Fibroblast of skin of back (primary cell): ENCODE measurements at places on chromosomes 7 and 10.
A peak's percentile ranks its signal among the peaks of the same experiment; 100 is the strongest.

- DNase-seq = no peak
These were observed 54.9 kb downstream of the AKAP9 start for GRCh38 chr7:91995391-91996105.

- DNase-seq = no peak
These were observed 36.2 kb downstream of the PITRM1 start for GRCh38 chr10:3136336-3136735.

DNA sequence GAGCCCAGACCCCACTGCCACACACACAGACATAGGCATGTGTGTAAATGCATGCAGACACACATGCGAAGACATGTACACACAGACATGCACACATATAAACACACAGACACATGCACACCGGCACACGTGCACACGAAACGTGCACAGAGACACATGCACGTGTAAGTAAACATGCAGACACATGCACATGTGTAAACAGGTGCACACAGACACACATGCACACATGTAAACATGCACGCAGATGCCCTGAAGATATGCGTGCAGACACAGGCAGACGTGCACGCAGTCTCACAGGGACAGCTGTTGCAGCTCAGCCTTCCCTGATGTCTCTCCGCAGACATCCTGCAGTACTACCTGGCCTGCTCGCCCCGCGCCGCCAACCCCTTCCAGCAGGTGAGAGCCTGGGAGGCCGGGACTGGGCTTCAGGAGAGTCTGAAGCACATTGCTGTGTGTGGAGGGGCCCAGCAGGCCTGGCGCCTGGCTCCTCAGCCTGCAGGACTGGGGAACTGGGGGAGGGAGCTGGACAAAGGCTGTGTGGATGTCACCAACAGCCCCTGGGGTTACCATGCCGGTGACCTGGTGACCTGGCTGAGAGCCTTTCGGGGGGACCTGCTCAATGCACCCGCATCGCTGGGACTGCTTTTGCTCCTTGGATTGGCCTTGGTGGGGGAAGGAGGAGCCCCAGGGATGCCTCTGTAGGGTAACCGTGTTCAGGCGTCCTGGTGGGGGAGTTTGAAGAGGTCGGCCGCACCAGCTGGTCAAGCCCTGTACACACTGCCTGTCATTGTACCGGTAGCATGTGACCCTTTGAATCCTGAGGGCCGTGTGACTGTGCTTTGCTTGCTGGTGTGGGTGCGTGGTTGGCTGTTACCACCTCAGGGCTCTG is 20.3 kb downstream of the TTYH3 start:
- DNase-seq = no peak

DNA sequence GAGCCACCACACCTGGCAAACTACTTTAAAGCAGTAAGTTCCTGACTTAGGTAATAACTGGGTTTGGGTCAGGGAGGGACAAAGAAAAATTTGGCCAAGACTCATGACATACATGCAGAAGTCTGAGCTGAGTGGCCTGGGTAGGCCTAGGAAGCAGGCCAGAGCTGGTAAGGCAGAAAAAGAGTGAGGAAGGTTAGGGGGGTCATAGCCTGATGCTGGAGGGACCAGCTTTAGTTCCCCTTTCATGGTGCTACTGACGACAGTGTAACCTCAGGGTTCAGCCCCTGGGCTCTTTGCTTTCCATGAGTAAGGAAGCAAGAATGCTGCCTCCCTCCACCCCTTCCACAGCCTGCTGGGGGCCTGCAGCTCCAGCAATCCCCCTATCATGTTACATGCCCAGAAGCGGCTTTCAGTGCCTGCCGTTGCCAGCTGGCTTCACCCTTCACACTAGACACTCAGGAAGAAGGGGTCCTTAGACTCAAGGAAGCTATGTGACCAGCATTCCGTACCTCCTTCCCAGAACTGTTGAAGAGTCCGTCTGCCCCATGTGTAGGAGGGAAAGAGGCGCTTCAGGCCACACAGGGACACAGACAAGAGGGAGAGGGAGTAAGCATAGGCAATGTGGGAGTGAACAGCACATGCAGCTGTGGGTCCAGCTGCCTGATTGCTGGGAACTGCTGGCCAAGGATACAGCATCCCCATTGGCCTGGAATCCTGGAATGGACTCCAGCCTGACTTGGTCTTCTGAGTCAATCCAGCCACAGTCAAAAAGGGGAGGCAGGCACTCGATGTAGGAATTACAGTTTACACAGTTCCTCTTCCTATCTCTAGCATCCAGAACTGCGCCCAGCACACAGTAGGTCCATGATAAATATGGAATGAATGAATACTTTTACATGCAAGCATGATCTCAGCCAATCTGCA is 4.1 kb upstream of the PLAU start:
- peak; percentile 98 for DNase-seq

GRCh38 chr7:36633377-36633776 is 90.9 kb downstream of the AOAH start:
- no peak for DNase-seq

DNA sequence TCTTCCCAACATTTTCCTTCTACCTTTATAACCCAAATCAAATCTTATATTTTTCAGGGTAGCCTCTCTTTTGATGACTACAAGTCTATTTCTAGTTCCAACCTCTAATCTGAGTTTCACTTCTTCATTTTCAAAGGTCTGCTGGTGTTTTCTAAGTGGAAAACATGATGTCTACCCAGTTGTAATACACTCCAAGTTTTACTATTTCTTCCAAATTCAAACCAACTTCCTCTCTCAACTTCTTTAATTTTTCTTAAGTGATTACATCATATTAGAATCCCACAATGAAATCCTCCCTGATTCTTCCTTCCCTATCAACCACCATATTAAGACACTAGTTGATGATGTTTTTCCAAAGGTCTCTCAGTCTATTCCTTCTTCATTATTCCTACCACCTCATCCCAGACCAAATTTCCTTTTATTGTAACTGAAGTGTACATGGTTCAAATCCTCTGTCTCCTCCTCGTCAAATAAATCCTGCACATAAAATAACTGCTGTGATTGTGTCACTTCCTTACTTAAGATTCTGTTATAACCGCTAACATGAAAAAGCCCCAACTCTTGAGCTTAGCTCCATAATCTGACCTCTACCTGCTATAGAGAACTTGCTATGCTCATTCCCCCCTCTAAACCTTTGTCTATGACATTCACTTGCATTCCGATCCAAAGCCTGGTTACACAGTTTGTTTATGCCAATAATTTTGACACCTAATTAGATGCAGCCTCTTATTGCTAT is 12.7 kb downstream of the TAS2R38 start:
- no peak for DNase-seq

DNA sequence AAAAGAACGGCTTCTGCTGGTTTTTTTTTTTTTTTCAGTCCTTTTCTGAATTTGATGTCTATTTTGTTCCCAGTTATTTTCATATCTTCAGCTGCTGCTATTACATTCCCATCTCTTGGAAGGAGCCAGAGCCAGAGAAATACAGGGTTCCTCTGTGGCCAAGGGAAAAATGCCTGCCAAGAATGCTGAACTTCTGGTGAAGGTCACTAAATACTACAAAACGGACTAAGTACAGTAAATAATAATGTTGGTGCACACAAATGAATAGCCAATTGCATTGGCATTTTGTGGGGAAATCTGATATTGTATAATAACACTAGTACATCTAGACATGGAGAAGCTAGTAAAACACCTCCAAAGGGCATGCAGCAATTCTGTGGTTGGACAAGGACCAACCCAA is 56.3 kb upstream of the ZEB1 start:
- DNase-seq = peak; percentile 42

GRCh38 chr10:95303535-95303934 is 12.7 kb upstream of the PDLIM1 start:
- DNase-seq = no peak

GRCh38 chr7:157876469-157877285 is 539.9 kb downstream of the DNAJB6 start:
- no peak for DNase-seq

DNA sequence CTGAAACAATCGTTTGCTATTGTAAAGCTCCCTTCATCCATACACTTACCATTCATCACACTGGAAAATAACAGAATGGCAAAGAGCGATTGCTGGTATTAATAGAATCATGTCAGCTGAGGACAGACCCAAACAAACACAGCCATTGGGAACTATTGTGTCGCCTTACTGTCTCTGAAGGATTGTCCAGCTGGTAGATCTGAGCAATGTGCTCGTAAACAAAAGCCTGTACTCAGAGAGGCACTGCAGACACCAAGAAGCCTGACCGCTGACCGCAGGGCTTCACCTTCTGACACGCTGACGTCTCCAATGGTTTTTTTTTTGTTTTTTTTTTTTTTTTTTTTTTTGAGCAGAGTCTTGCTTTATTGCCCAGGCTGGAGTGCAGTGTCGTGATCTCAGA is 151.0 kb upstream of the FRMD4A start:
- DNase-seq = no peak

DNA sequence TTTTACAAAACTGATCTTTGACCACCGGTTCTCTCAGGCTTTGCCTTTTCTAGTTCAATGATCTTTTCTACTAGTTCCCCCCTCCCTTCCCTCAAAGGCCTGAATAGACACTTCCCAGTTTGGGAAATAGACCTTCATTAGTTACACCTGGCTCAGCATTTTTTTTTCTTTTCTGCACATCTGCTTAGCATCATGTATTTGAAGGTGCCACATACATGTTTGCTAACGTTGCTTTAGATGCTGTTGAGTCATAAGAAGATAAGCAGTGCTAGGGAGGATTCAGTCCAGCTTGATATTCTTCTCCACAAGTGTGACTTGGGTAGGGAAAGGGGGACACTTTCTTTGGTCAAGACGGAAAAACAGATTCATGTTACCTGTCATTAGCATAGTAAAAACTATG is 78.3 kb downstream of the BICC1 start:
- no peak for DNase-seq

- no peak for DNase-seq
These were observed 6.5 kb downstream of the CALU start for GRCh38 chr7:128745706-128746105.

DNA sequence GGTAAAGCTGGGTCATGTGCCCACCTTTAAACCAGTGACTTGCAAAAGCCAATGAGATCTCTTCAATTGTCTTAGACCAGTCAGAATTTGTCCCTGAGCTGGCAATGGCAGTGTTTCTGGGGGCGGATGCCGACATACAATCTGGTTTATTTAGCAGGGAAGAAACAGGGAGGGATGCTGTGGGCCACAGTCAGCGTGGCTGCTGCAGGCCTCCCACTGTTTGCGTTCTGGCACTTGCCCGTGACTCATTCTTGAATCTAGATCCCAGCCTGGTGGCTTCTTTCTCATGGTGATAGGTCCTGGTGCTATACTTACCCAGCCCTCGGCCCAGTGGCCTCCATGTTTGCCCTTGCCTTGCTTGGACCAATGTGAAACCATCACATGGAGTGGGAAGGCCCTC is 3.1 kb upstream of the CPA1 start:
- peak; percentile 27 for DNase-seq

- peak; percentile 55 for DNase-seq
These were observed 1.2 kb downstream of the COL26A1 start for GRCh38 chr7:101363734-101364374.

GRCh38 chr10:105140600-105140999 is 499.5 kb downstream of the SORCS3 start:
- no peak for DNase-seq

DNA sequence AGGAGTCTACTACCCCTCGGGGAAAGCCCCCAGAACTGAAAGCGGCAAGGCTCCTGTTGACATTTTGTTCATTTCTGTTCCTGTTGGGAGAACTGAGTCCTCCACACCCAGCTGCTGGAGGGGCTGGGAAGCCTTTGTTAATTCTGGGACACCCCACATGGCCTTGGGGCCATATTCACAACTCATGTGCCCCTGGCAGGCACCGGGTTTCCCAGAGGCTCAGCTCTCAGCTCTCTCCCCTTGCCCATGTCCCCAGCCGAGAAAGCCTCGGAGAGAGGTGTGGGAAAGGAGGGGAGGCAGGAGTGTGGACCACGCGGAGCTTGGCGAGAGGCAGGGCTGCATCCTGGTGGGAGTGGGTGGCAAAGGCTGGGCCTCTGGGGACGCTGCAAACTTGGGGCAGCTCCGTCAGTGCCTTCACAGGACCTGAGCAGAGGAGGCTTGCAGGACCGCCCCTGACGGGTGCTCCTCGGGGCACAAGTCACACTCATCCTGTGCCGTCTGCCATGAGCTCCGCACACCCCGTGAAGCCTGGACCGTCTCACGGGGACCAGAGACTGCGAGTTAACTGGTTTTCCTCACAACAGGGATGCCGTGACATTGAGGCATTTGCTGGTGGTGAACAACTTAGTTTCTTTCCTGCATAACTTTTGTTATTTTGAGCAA is 140.9 kb downstream of the DNAJB6 start:
- DNase-seq = no peak

DNA sequence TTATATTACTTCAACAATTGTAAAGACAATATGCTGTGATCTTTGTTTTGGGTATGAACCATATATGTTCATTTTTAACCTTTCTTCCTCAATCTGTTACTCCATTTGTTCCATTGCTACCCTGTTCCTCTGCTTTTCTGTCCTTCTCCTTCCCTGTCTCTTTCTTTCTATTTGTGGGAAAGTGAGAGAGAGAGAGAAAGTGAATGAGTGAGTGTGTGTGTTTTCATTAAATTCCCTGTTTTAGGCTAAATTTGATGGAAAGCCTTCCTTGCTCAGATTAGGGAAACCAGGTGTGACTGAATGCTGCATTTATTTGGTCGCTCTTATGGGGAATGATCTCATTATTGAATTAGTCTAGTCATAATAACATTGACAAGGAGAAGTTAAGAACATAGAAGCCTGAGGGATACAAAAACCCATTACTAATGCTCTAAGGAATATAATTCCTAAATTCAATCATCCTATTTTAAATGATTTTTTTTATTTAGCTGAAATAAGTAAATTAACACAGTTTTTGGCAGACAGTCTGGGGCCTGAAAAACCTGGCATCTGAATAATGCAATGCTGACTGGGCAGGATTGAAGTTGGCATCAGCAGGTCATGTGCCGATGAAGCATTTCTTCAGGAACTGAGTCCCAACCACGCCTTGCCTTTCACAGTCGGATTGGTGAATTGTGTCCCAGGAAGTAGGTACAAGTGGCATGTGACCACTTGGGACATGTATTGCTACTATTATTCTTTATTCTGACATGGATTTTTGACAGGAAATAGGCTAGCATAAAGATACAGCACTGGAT is 117.6 kb upstream of the LRGUK start:
- DNase-seq = no peak

GRCh38 chr7:36228039-36228438 is 75.0 kb downstream of the EEPD1 start:
- peak; percentile 31 for DNase-seq

DNA sequence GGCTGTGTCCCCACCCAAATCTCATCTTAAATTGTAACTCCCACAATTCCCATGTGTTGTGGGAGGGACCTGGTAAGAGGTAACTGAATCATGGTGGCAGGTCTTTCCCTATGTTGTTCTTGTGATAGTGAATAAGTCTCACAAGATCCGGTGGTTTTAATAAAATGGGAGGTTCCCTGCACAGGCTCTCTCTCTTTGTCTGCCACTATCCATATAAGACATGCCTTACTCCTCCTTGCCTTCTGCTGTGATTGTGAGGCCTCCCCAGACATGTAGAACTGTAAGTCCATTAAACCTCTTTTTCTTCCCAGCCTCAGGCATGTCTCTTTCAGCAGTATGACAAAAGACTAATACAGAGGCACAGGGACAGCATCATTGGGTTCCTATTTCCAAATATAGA is 381.2 kb downstream of the SFMBT2 start:
- DNase-seq = no peak

GRCh38 chr10:110829721-110830410 is 41.9 kb upstream of the PDCD4 start:
- DNase-seq = no peak
